ENCODE measurements at places on chromosomes 2 and 18.

GRCh38 chr2:46380038-46380940, 83.1 kb downstream of the EPAS1 start:
- DNase-seq, result no peak

- no peak for DNase-seq
Observed at GRCh38 chr2:235575431-235575830, 81.6 kb downstream of the AGAP1 start.

GRCh38 chr18:31671951-31672350, 12.4 kb downstream of the B4GALT6 start:
- DNase-seq, result no peak

GRCh38 chr2:78408795-78409118, 616.7 kb upstream of the REG3G start:
- DNase-seq, result no peak

GRCh38 chr2:101546376-101547058, 71.6 kb upstream of the RFX8 start:
- DNase-seq, result no peak

GRCh38 chr2:30165050-30165520, 18.3 kb downstream of the YPEL5 start:
- peak; percentile 65 for DNase-seq

GRCh38 chr2:222945887-222946286, 85.1 kb downstream of the ACSL3 start:
- no peak for DNase-seq

DNA sequence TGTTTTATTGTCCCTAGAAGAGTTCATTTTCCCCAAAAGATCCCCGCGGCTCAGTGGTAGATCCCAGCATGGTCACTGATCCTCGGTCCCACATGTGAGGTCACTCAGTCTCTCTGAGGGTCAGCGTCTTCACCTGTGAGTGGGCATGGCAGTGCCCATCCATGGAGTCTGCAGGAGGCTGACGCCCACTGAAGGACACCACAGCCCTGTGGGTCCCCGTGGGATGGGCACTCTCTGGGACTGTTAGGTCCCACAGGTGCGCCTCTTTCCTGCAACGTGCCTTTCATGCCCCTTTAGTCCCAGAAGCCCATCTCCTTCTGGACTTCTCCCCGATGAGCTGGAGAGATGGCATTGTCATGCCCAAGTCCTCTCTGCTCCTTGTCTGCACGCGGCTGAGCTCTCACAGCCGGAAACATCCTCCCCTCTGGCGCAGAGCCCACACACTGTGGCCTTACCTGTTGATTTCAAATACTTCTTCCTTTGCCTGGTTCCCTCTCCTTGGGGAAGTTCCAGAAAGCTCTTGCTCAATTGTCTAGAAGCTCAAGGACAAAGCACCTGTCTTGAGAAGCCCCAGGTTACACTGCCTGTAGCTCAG, 75.9 kb downstream of the PTGR3 start:
- no peak for DNase-seq

DNA sequence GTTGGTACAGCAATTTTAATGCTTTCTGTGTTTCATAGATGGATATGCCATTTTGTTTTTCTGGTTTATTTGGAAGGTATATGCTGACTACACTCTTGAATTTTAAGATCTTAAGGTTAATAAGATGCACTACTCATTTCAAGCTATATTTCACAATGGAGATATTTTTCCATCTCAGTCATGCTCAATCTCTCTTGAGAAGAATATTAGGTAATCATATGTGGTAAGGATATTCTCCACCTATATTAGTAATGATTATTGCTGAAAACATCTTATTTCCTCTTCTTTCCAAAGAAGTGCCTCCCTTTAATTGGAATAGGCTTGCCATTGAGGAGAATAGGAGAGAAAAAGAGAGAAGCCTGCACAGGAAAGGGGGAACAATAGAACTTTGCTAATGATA, 40.1 kb downstream of the EPB41L3 start:
- no peak for DNase-seq

GRCh38 chr2:118974103-118974993, 32.4 kb downstream of the MARCO start:
- no peak for DNase-seq

DNA sequence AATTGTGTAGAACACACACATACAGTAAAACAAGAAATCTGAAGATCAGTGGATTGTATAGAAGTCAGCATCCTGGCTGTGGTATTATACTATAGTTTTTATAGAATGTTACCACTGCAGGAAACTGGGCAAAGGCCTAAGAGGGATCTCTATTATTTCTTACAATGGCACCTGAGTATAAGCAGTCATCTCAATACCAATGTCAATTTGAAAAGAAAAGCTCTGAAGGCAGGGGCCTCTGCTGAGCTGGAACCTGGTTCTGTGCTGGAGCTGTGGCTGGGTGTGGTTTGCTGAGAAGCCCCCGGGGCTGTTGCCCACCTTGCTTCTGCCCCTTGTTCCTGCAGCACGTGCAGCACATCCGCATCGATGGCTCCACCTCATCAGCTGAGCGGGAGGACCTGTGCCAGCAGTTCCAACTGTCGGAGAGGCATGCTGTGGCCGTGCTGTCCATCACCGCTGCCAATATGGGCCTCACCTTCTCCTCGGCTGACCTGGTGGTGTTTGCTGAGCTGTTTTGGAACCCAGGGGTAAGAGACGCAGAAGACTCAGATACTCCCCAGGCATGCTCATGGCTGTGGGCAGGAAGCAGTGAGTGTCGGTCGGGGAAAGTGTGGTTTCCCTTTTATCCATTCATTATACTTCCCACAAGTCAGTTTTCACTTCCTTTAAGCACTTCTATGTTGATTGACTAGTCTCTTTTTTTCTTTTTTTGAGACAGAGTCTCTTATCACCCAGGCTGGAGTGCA, 23.5 kb upstream of the RPL37A start:
- DNase-seq, result no peak

- DNase-seq, result no peak
Observed at GRCh38 chr18:46480226-46480625, 176.8 kb downstream of the LOXHD1 start.

GRCh38 chr2:237011206-237011795, 74.4 kb upstream of the COPS8 start:
- no peak for DNase-seq

DNA sequence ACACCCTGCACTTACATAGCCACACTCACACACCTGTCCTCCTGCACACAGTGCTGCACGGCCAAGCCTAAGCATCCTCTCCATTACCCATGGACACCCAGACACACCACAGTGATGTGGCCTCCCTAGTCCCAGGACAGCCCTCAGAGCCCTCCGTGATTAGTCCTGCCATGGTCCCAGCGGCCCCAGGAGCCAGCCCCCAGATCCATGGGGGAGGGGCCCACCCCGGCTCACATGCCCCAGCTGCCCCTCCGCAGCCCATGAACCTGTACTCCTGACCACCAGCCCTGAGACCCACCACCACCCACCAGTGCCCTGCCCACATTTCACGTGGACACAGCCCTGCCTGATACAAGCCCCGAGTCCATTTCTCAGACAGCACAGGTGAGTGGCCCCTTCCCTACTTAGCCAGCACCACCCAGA, 8.1 kb upstream of the DUSP2 start:
- DNase-seq, result no peak

GRCh38 chr2:3125761-3126130, 251.9 kb downstream of the EIPR1 start:
- no peak for DNase-seq

- DNase-seq, result no peak
Observed at GRCh38 chr2:235026649-235027557, 75.1 kb downstream of the SH3BP4 start.

- no peak for DNase-seq
Observed at GRCh38 chr2:42268528-42269151, 92.4 kb downstream of the COX7A2L start.

DNA sequence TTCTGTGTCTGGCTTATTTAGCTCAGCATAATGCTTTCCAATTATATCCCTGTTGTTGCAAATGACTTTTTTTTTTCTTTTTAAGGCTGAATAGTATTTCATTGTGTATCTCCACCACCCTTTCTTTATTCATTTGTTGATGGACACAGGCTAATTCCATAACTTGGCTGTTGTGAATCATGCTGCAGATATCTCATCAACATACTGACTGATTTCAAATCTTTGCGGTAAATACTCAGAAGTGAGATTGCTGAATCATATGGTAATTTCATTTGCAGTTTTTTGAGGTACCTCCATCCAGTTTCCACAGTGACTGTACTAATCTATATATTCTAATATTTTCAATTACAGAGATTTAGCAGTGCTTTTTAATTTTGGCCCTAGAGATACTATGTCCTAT, 266.2 kb downstream of the TMX3 start:
- no peak for DNase-seq

DNA sequence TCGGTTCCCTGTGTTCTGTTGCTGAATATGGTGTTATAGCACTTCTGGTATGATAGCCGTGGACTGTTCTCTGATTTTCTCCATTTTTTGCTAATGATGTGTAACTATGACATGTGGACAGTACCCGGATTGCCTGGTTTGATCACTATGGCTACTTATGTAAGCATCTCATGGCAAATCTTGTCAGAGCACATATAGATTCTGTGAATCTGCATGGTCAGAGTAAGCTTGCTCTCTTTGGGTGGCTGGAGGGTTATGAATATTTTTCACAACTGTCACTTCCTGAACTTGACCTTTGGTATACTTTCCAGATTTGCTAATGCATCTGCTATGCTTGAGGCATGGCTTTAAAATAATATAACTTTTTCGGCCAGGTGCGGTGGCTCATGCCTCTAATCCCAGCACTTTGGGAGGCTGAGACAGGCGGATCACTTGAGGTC, 36.8 kb upstream of the ATP8B1 start:
- DNase-seq, result no peak

- no peak for DNase-seq
Observed at GRCh38 chr2:148922776-148923475, 47.9 kb downstream of the KIF5C start.

DNA sequence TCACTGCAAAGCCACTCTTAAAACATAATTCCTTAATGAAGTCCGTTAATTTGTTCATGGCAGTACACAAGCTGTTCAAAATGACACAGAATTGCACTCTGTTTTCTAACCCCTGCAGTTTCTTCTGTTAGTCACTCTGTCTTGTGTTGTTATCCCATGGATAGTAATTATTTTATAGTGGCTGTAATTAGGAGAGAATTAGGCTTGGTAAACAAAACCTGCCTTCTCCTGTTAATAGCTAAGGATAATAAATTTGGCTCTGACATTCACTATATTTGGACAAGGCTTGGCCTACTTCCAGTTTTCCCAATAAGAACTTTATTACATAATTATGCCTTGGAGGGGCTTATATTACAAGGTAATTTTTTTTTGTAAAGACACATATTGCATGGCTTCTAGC, 330.3 kb upstream of the FIGN start:
- no peak for DNase-seq

GRCh38 chr2:55017880-55018279, 32.4 kb downstream of the RTN4 start:
- DNase-seq, result no peak

- no peak for DNase-seq
Observed at GRCh38 chr2:134368009-134368817, 114.3 kb downstream of the MGAT5 start.

DNA sequence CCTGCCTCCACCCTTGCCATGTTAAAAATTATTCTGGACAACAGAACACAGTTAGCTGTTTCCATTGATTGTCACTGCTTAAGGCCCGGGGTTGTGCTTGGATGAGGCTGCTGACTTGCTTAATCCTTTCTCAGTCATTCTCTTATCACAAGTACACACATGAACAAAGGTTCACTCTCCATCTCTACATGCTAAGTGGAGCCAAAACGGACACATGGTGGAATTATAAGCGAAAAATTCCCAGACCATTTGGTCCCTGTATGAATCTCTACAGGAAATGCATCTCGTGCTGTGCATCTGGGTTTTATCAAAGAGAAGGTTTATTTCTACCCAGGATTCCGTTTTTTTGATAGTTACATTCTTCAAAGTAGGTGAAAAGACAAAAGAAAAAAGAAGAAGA, 177.5 kb upstream of the ETAA1 start:
- DNase-seq, result no peak

DNA sequence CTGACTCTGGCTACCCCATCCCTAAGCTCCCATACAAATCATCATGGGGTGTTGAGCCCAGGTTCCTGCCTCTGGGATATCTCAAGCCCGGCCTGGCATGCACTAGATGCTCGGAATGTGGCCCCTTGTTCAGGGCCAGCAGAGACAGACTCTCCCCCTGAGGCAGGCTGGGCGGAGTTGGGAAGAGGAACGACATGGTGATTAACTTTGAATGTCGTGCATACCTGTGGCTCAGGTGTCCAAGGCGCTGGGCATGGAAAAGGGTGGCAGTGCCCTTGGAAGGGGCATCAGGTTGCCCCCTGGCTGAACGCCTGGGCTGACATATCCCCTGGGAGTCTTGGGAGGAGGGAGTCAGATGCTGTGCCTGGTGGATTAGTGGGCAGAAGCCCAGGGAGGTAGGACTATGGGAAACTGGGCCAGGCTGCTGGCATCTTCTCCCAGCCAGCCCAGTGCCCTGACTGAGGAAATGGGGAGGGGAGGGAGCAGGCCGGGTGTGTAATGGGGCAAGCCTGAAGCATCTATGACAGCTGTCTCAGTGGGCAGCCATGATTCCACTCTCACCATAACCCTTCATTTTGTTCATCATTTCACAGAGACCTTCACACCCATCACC, 57.8 kb upstream of the OTOF start:
- DNase-seq, result no peak

GRCh38 chr2:238024986-238025385, 35.8 kb upstream of the SCLY start:
- peak; percentile 33 for DNase-seq

DNA sequence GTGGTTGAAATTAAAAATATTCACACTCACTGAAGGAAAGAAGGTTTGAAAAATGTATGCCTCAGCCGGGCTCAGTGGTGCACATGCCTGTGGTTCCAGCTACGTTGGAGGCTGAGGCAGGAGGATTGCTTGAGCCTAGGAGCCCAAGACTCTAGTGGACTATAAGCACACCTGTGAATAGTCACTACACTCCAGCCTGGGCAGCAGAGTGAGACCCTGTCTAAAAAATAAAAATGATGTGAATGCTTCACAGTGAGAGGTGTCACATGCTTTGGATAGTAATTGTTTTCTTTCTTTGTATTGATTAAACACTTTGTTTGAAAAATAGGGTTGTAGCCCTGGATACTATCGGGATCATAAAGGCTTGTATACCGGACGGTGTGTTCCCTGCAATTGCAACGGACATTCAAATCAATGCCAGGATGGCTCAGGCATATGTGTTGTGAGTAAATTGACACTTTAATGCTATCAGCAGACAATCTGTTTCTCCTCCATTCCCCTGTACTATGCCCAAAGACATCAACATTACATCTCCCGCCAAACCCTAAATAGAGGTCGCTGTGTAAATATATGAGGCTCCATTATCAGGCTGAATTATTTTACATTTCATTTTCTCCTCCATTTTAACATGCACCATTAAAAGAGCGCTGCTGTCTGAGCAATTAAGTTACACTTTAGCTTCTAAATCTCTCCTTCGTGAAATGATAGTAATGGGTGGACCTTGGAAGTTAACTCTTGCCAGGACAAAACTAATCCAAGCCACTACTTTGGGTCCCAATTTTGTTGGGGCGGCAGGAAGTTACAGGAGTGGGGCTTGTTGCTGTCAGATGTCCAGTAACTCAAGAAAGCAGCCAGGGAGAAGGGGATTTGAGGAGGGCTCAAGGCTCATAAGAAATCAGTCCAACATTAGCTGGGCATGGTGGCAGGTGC, 138.3 kb upstream of the TTC39C start:
- no peak for DNase-seq
